ENCODE measurements at places on chromosomes 7 and 10.

DNA sequence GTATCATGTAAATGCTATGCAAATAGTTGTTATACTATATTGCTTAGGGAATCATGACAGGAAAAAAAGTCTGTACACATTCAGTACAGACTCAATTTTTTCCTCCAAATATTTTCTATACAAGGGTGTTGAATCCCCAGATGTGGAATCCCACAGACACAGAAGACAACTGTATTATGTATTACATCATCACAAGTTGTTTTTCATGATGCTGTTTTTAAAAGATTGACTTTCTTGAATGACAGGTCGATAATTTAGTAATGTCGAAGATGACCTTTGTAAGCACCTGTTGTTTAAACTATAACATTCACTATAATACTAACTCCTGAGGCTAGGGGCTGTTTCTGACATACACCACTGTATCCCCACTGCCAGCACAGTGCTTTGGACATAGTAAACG, 143.5 kb downstream of the MLLT10 start:
- DNase-seq: no peak

- DNase-seq: no peak
Observed at GRCh38 chr7:94039368-94040035, 35.3 kb upstream of the BET1 start.

DNA sequence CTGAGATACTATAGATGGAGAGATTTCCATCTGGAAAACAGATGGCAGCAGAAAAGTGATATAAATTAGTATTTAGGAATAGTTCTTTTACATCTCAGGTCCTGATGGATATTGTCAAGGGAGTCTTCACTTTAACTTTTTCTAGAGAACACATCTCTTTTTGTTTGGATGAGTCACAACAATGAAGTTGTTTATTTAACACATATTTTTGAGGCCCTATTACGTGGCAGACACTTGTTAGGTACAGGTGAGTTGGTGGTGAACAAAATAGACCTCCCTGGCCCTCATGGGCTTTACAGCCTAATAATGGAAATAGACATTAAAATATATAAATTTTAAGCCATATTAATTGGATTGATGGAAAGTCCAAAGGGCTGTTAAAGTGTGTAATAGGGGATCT, 168.3 kb downstream of the VTI1A start:
- DNase-seq: no peak

GRCh38 chr7:127885843-127886242, 145.4 kb downstream of the LRRC4 start:
- no peak for DNase-seq

GRCh38 chr7:139328375-139328774, 12.8 kb upstream of the FMC1 start:
- no peak for DNase-seq

- DNase-seq: no peak
Observed at GRCh38 chr10:117410557-117410956, 35.3 kb upstream of the PDZD8 start.

DNA sequence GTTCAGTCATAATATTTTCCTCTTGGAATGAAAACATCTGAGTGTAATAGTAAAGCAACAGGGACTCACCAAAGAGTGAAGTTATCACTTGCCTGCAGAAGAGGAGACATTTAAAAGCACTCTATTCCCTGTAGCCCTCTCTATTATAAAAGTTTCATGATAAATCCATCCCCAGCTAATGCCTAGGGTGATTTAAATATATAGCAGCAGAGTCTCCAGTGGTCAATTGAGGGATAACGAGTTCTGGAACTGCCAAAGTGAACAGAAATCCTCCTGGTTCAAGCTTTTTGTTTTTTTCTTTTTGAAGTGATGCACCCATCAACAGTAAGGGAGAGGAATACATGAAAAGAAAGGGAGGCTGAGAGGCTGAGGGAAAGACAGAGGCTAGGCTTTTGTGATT, 87.3 kb downstream of the EVX1 start:
- no peak for DNase-seq

DNA sequence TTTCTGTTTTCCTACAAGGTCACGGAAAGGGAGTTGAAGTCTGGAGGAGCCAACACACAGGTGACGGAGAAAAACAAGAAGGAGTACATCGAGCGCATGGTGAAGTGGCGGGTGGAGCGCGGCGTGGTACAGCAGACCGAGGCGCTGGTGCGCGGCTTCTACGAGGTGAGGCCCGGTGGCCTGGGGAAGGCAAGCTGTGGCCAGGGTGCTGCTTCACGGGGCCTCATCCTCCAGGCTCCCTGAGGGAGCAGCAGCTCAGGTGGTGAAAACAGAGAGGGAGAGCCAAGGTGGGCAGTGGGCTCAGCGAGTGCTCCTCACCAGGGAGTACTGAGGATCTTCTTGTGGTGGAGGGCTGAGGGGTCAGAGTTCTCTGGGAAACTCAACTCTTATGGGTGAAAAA, 32.5 kb upstream of the STK17A start:
- DNase-seq: no peak

GRCh38 chr7:55299273-55299967, 65.7 kb upstream of the LANCL2 start:
- no peak for DNase-seq

- no peak for DNase-seq
Observed at GRCh38 chr10:110016039-110016438, 8.3 kb downstream of the ADD3 start.

DNA sequence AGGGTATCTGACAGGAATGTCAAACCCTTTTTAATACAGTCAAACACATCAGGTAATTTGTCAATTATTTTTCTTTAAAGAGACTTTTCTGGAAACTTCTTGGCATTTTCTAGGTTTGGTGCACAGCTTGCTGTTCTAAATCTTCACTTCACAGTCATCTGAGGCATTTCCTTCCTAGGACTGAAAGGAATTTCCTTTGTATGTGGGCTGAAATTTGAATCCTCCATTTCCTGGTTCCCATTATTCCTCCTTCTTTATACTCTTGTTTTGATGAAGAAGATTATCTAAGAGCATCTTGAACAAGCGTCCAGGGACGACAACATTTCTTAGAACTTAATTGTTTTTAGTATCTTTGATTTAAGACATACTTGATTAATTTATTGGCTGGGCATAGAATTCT, 24.9 kb downstream of the CALD1 start:
- no peak for DNase-seq

- no peak for DNase-seq
Observed at GRCh38 chr7:155874411-155874810, 62.1 kb upstream of the SHH start.

DNA sequence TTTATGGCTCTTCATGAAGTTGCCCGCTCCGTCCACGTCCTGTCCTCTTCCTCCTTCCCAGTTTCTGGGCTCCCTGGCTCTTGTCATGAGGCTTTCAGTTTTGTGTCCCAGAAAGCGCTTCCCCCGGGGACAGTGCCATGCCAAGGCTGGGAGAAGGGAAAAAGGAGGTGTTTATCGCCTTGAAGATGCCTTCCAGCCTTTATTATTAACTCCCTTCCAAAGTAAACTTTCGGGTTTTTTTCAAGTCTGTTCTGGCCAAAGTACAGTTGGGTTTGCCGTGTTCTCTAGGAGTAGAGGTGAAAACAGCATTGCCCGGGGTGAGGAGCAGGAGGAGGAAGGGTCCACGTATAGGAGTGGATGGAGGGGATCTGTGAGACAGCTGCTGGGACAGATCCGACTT, 117.2 kb downstream of the CUX1 start:
- no peak for DNase-seq

- DNase-seq: no peak
Observed at GRCh38 chr7:69836702-69837101, 238.4 kb downstream of the AUTS2 start.

DNA sequence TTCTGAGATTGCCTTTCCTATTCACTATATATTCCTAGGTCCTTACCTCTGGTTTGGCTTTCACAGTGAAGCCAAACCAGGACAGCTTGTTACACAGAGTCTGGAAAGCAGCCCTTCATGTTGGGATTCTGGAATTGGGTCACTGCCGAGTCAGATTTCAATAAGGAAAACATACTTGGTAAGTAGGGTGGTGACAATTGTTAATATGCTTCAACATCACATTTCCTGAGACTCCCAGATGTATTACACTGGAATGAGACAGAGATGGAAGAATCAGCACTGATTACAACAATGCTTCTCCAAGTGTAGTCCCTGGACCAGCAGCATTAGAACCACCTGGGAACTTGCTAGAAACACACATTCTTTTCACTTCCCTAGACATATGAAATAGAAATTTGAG, 268.9 kb upstream of the SEMA3C start:
- DNase-seq: no peak

- no peak for DNase-seq
Observed at GRCh38 chr10:86227501-86228258, 138.9 kb downstream of the GRID1 start.

DNA sequence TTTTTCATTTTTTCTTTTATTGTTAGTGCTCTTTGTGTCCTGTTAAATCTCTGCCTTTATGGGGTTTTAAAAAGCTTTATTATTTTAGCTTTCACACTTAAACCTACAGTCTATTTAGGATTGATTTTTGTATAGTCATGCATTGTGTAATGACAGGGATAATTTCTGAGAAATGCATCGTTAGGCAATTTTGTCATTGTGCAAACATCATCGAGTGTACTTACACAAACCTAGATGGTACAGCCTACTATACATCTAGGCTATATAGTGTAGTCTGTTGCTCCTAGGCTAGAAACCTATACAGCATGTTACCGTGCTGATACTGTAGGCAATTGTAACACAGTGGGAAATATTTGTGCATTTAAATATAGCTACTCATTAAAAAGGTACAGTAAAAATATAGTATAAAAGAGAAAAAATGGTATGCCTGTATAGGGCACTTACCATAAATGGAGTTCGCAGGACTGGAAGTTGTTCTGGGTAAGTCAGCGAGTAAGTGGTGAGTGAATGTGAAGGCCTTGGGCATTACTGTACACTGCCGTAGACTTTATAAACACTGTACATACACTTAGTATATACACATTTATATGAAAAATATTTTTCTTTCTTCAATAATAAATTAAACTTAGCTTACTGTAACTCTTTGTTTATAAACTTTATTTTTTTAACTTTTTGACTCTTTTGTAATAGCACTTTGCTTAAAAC, 16.0 kb downstream of the UBE2D1 start:
- no peak for DNase-seq

DNA sequence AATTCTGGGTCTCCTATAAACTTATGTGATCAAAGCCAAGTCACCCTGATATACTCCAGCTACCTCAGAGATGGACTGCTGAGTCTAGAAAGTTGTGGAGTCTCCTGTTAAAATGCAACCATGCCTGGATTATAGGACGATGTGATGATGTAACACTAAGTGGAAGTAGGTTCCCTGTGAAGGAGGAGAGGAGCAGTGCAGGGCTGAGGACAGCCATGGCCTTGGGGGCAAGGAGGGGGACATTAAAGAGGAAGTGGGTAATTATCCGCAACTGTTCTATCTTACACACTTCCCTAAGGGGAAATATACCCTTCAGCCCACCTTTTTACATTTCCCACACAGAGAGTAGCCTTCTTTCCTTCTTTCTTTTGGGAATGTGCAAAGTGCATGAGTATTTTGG, 63.8 kb downstream of the MTPN start:
- no peak for DNase-seq

DNA sequence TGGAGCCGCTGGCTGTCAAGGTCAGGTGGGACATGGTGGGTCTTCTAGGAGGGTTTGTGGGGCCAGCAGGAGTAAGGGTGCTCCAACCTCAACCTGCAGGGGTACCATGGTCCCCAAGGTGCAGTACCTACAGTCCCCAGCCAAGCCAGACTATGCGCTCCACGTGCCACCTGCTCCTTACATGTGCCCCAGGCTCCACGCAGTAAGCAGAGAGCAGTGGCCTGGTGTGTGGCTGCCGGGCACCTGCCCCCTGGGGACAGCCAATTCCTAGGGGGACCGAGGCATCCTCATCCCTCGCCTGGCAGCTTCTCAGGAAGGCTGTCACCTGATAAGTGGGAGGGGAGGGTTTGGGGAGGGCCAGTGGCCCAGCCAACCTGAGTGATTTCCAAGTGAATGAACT, 11.7 kb upstream of the ZNF716 start:
- DNase-seq: no peak

DNA sequence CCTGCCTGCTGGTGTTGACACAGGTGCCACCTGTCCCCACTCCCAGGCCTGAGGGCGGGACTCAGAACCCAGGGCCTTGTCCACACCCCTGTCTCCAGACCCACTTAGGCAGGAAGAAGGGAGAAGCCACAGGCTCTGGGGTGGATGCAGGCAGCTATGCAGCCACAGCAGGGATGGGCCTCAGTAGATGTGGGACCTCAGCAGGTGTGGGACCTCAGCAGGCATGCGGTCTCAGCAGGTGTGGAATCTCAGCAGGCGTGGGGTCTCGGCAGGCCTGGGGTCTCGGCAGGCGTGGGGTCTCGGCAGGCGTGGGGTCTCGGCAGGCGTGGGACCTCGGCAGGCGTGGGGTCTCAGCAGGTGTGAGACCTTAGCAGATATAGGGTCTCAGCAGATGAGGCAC, 118.0 kb upstream of the PITRM1 start:
- no peak for DNase-seq

GRCh38 chr7:16463949-16464715, 1.4 kb downstream of the SOSTDC1 start:
- no peak for DNase-seq

DNA sequence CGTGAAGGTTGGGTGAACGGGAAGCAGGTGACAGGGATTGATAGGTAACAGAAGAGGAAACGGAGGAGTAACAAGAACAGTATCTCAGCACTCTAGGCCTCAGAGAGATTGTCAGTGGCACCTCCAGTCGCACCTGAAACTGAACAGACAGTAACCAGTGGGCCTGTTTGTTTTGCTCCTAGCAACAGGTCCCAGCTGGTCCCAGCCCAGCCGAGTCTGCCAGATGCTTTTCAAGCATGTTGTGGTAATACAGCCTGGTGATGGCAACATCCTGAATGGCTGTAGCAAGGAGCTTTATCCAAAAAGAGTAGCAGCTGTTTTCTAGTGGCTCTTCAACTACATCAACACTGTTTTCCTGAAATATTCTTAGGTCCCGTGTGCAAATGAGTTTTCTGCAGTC, 4.7 kb downstream of the CACNB2 start:
- no peak for DNase-seq

GRCh38 chr7:138887872-138888656, 90.1 kb upstream of the ATP6V0A4 start:
- DNase-seq: no peak

- no peak for DNase-seq
Observed at GRCh38 chr7:21986096-21986495, 40.4 kb upstream of the CDCA7L start.

DNA sequence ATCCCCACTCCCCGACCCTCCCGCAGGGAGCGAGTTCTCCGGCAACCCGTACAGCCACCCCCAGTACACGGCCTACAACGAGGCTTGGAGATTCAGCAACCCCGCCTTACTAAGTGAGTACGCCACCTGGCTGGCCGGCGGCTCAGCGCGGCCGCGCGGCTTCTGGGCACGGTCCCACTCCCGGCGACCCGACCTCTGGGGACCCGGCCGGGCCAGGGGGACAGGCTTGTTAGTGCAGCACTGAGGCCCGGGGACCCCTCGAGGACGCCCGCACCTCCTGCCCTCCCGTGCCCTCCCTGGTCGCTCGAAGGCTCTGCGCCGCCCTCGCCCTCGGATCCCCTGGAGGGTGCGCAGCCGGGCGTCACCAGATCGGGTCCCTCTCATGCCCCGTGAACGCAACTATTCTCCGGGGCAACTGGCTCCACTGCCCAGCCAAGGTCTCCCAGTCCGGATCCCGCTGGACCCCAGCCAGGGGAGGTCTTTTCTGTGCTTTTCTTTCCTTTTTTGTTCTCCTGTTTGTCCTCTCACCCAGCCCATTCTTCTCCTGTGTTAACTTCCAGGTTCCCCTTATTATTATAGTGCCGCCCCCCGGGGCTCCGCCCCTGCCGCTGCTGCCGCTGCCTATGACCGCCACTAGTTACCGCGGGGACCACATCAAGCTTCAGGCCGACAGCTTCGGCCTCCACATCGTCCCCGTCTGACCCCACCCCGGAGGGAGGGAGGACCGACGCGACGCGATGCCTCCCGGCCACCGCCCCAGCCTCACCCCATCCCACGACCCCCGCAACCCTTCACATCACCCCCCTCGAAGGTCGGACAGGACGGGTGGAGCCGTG, 81.8 kb downstream of the PAX2 start:
- DNase-seq: peak; percentile 56
